ENCODE measurements at places on chromosomes 3 and 15. TPM values are rescaled to one million over a fixed set of nuclear protein-coding genes. Genes with fewer than 3 reads are reported as not detected.

DNA sequence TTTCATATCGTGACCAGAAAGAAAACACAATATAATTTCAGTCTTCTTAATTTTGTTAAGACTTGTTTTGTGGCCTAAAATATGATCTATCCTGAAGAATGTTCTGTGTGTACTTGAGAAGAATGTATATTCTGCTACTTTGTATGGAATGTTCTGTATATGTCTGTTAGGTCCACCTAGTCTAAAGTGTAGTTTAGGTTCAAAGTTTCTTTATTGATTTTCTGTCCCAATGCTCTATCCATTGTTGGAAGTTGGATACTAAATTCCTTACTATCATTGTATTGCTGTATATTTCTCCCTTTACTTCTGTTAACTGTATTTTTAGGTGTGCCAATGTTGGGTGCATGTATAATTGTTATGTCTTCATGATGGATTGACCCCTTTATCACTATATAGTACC, 21.2 kb downstream of the OR5AC2 start:
- DNase-seq = no peak

GRCh38 chr3:37256447-37256846, 82.1 kb upstream of the LRRFIP2 start:
- no peak for DNase-seq

DNA sequence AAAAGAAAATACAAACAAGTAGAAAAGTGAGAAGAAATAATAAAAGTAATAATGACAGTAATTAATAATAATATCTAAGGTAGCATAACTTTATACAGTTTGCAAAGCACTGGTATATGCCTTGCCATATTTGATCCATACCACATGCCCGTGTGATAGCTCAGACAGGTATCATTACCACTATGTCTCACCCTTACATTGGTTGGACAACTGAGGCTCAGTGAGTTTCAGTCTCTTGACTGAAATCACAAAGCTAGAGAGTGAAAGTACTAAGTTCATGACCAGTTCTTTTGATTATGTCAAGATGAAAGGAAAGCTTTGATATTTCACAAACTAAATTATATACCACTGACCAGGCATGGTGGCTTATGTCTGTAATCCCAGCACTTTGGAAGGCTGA, 408.9 kb downstream of the GAP43 start:
- DNase-seq = no peak

- peak; percentile 78 for DNase-seq
Measured at GRCh38 chr15:31160740-31161495, 59.4 kb upstream of the TRPM1 start.

GOLGA8S gene
- total RNA-seq = under 0.01 TPM

DNA sequence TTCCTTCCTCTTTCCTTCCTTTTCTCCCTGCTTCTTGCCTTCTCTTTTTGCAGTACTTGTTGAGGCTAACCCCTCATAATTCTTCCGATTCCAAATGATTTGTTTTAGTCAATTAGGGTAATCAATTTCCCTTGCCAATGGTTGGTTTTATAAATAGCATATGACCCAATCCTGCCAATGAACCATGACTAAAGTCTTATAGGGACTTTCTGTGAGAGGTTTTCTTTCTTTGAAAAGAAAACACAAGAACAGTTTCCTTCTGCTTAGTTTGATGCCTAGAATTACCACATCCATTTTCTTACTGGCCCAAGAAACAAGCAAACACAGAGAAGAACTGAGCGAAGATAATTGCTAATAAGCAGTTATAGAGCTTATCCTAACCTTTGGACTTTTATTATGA, 292.5 kb upstream of the SATB1 start:
- no peak for DNase-seq

DNA sequence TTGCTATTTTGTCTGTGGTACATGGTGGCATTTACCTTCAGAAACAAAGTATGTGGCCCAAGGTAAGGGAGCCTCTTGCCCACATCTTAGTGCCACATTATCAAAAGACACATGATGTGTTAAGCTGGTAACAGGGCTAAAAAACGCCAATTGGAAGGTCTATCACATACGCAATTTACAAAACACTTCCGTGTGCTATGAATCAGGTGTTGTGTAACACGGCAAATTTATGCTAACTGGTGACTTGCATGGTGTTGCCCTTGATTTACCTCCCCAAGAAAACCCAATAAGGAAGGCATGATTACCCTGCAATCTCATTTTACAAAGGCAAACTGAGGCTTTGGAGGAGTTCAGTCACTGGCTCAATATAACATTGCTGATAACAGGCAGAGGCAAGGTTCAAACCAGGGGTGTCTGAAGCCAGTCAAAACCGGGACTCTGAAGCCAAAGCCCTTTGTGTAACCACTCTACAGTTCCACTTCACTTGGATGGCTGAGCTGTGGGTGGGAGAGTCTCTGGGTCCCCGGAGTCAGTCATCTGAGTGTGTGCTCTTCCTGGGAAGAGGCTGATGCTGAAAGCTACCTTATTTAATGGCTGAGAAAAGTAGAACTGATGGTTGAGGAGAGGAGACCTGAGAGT, 103.9 kb upstream of the BCL6 start:
- DNase-seq = no peak

- DNase-seq = no peak
Measured at GRCh38 chr3:186691676-186692075, 25.5 kb upstream of the KNG1 start.

GRCh38 chr15:38182900-38183299, 69.7 kb upstream of the SPRED1 start:
- DNase-seq = no peak

DNA sequence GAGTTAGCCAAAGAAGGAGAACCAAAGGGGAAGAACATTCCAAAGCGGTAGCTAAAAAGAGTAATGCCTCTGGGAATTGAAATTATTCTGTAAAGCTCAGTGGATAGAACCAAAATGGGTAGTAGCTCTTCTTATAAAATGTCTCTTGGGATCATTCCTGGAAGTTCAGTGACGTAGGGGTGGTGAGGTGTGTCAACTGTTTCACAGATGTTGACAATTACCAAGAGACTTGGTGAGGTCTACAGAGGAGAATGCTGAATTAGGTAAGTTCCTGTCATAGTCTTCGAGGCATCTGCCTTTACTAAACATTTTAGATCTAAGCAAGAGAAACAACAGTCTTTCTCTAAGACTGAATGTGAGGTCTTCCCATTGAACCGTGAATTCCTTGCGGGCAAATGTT, 67.8 kb downstream of the TPRG1 start:
- no peak for DNase-seq

GRCh38 chr3:196603683-196604082, 35.2 kb downstream of the FBXO45 start:
- no peak for DNase-seq

EFCC1 gene
- total RNA-seq = not detected

GRCh38 chr3:30289324-30289723, 317.1 kb upstream of the TGFBR2 start:
- no peak for DNase-seq

PLA2G4D gene
- not detected for total RNA-seq

TLNRD1 gene
- 7.1 TPM for total RNA-seq

SAXO2 gene
- total RNA-seq = 6.2 TPM

- peak; percentile 78 for DNase-seq
Measured at GRCh38 chr3:58009749-58010535, 1.7 kb downstream of the FLNB start.

DNA sequence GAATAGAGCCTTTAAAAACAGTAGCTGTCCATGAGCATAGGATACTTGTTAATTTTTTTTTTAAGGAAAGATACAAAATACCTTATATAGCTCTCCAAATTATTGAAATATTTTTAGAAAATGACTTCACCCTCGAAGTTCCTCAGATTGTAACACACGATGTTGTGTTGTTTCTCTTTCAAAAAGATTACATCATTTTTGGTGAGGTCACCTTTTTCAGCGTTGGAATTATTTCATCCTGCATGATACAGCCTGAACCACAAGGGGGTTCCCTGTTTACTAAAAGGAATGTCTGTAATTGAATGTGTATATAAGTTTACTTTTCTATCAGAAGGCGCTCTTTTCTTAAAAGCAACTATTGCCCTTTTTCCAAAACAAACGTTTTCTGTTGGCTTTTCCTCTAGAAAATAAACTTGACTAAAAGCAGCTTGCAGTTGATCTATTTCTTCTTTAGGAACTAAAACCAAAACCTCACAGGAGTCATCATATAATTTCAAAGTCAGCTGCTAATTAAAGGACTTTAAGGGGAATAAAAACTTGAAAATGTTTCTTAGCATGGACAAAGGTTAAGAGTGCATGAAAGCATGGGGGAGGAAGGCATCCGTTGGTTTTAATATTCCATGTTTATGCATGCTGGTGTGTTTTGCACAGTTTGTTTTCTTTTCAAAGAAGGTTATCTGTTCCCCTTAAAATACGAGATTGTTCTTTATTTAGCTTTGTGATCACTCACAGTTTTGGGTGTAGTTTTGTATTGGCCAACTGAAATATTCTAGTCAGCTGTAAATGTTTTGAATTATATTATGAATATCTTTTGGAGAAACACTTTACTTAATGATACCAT, 29.4 kb downstream of the LYSMD4 start:
- DNase-seq = no peak

GRCh38 chr3:117921411-117921810, 1113.2 kb downstream of the IGSF11 start:
- DNase-seq = no peak

RTP1 gene
- total RNA-seq = not detected

- no peak for DNase-seq
Measured at GRCh38 chr15:42036112-42036905, 15.5 kb upstream of the PLA2G4E start.

DNA sequence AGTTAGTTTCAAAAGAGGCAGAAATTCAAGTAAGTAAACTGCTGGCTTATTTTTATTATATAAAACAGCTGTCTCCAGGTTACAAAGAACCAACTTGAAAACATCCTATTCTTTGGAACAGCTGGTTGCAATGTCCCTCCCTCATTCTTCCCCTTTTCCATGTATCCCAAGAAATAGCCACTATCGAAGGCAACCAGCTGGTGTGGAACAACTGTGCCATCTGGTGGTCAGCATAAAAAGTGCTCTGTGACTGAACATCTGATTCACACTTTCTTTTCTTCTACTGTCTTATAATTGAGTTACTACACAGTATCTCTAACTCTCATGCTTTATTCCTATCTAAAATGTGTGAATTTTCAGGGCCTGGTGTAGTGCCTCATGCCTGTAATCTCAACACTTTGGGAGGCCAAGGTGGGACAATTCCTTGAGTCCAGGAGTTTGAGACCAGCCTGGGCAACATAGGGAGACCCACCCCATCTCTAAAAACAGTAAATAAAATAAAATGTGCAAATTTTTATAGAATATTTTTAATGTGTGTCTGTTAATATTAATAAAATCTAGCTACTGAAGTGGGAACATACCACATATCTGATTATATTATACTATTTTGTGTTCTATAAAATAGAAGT, 9.6 kb downstream of the OSBPL11 start:
- peak; percentile 85 for DNase-seq

PLCH1 gene
- total RNA-seq = 0.36 TPM

DNA sequence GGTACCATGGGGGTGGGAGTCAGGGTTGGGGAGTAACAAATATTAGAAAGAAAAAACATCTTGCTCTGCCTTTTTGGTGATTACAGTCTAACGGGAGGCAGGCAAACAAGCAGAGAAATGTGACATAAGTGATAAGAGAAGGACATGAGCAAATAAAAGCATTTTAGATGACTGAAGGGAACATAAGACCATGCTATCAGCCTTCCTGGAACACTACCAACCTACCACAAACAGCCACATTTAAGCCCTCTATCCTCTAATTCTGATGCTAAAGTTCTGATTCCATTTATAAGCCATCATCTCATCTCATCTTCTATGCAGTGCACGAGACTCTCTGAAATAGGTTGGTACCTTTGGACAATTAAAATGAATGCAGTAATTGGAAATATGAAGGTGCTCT, 243.4 kb upstream of the P2RY1 start:
- DNase-seq = no peak

GRCh38 chr3:66075281-66075680, 36.6 kb upstream of the MAGI1 start:
- peak; percentile 87 for DNase-seq

GRCh38 chr3:172739462-172739861, 11.1 kb upstream of the ECT2 start:
- DNase-seq = no peak

GRCh38 chr3:142366434-142366833, 81.4 kb downstream of the XRN1 start:
- DNase-seq = no peak

GRCh38 chr3:172334671-172335207, 113.5 kb downstream of the GHSR start:
- DNase-seq = peak; percentile 26

CCRL2 gene
- total RNA-seq = 0.88 TPM

DNA sequence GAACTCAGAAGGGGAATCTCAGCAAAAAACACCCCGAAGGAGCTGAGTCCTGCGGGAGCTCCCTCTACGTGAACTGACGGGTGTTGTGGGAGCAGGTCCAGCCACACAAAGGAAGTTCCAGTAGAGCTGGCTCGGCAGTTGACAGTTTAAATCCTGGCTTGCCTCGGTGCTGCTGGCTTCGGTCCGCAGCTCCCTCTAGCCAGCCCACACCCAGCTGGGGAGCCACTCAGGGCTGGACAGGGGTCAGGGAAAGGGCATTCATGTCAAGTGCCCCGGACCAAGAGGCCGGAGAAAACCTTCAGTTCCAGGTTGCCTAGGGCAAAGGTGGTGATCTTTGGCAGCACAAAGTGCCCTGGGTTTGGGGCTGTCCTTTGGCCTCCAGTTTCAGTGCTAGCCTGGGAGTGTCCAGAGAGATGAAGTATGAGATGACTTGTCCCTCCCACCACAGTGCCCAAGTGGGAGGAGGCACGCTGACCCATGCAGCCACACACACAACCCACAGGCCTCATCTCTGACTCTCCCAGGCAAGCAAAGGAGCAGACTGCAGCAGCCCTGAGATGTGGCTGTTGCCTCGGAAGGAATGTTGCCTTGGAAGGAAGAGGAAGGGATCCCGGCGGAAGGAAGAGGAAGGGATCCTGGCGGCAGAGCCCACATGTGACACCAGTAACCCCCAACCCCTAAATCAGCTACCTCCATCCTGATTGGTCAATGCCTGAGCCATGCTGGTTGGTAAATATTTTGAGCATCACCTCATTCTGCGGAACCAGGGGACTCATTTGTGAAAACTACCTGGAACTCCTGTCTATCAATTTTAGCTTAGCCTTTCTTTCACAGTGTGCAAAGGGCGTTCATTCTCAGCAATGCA, 13.9 kb upstream of the ANPEP start:
- DNase-seq = peak; percentile 96

DNA sequence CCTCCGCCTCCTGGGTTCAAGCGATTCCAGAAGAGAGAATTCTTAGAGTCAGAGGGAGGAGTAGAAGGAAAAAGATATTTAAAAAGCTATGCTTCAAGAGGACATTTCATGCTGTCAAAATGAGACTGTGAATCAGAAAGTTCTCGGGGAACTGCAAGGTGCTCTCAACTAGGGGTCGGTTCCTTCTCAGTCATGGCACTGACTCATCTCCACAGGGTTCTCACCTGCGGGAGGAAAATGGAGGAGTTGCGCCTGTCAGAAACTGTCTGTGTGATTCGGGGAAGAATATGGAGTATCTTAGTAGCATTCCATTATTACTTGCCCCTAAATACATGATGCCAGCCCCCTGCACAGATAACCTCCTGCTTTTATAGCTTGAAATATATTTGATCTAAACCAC, 47.4 kb downstream of the APH1B start:
- no peak for DNase-seq
